ENCODE measurements at places on chromosomes 11 and 22. TPM values are rescaled to one million over a fixed set of nuclear protein-coding genes. Genes with fewer than 3 reads are reported as not detected.

Gene ASRGL1
- total RNA-seq, result 4.7 TPM

Gene NXPE1
- total RNA-seq, result not detected

Gene GUCY1A2
- total RNA-seq, result 12.4 TPM

Gene MYBPC3
- 2,397 TPM for total RNA-seq

- DNase-seq, result no peak
Measured at GRCh38 chr11:13271060-13271693, 6.4 kb upstream of the BMAL1 start.

DNA sequence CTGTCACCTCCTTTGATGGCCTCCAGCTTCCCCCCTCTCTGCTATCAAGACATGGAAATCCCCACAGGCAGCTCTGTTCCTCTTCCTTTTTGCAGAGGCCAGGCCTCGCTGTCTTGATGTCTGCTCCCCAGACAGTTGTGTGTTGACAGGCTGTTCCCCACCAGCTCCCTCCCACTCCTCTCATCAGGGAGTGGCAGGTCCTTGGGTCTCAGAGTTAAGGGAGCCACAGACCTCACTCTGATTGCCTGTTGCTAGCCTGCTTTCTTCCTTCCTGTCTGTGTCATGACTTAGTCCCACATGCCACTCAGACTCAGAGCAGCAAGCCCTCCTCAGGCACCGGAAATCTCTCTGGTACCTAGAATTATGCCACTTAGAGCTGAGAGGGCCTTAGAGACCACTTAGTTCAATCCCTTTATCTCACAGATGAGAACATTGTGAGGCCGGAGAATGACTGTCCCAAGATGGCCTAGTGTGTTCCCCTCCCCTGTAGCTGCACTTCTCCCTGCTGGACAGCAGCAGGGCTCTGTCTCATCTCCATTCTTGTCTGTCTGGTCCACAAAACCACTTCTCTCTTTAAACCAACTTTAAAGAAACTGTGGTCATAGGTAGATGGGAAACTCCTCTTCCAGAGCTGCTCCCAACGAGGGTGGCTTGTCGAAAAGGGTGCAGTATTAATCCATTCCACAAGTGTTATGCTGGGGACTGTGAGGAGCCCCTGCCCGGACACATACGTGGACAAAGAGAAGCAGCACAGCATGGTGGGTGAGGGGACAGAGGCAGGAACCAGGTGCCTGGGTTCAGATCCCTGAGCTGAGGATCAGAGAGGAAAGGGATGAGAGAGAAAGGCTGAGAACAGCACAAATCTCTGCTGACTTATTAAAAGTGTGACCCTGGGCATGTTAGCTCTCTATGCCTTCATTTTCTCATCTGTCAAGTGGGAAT, 4.2 kb downstream of the AMPD3 start:
- no peak for DNase-seq

GRCh38 chr22:49656291-49656851, 171.3 kb downstream of the BRD1 start:
- peak; percentile 62 for DNase-seq

DNA sequence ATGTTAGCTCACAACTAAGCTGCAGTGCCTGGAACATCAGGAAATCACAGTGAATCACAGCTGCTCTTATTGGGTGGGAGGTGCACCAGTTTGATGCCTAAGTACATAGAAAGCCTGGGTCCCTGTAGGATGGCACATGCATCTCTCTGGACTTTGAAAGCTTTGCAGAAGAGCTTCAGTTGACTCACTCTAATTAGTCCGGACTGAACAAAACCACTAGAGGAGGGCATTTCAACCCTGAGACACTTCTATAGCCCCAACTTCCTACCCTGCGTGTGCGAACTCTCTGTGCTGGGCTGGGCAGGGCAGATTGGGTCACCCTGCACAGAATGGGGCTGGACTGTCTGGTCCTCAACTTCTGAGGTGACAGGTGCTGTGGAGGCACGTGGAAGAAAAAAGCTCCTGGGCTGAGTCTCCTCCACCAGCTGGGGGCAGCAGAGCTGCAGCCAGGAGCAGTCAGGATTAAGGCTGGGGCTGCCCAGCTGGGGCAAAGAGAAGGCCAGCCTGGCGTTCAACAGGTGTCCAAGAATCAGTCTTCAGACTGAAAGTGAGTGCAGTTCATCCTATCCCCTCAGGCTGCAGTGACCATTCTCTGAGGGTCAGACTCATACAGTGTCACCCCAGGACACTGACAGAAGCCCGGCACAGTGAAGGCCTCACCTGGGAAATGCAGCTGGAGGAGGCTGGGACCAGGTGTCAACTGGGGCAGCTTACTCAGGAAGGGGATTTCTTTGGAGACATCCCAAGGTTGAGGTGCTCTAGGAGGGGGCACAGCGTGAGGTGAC, 22.1 kb downstream of the GGTLC2 start:
- no peak for DNase-seq

DNA sequence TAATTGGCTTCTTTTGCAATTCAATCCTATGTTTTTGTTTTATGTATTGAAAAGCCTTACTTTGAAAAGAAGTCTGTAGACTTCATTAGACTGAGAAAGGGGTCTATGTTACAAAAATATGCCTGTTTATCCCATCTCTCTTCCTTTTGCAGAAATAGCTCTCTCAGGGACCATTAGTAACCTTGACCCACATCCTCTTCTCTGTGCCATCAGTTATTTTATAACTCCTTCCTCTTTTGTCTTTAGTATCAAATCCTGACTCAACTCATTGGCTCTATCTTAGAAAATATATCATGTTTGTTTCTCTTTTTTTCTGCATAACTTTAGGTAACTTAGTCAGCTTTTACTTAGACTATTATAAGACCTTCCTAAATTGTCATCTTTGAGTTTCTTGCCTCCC, 20.3 kb downstream of the ZC3H12C start:
- DNase-seq, result no peak

- DNase-seq, result no peak
Measured at GRCh38 chr11:67470337-67471002, 1.4 kb upstream of the TMEM134 start.
